ENCODE measurements at places on chromosomes 12 and 14. TPM values are rescaled to one million over a fixed set of nuclear protein-coding genes. Genes with fewer than 3 reads are reported as not detected.

Gene TAS2R46
- 1.3 TPM for total RNA-seq

Gene HOXC6
- 1.4 TPM for total RNA-seq

Gene PTPRO
- total RNA-seq, result 10.6 TPM

- no peaks in the 10 kb centered on the region for H3K36me3 ChIP-seq
- no peak overlapping the region for H3K4me3 ChIP-seq
- DNase-seq, result no peak
- peaks cover 8% of the 10 kb centered on the region for H3K4me1 ChIP-seq
These were observed 116.7 kb upstream of the FOXN3 start for GRCh38 chr14:89533766-89534165.

DNA sequence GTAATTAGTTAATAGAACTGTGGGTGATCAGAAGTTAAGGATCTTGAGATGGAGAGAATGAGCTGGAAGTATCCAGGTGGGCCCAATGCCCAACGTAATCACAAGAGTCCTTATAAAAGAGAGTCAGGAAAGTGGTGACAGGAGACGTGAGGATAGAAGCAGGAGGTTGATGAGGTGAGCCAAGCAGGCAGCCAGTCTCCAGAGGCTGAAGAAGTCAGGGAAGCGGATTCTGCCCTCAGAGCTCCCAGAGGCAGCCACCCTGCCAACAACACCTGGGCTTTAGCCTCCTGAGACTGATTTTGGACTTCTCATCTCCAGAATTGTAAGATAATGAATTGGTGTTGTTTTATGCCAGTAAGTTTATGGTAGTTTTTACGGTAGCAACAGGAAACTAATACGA is 10.1 kb upstream of the SAV1 start:
- H3K4me3 ChIP-seq, result no peak overlapping the region
- H3K4me1 ChIP-seq, result no peaks in the 10 kb centered on the region
- no peaks in the 10 kb centered on the region for H3K36me3 ChIP-seq
- H3K27me3 ChIP-seq, result no peaks in the 10 kb centered on the region
- DNase-seq, result no peak

- H3K27ac ChIP-seq, result no peak overlapping the region
- no peaks in the 10 kb centered on the region for H3K36me3 ChIP-seq
- no peak for DNase-seq
- H3K27me3 ChIP-seq, result no peaks in the 10 kb centered on the region
- no peak overlapping the region for H3K4me3 ChIP-seq
- H3K4me1 ChIP-seq, result peaks cover 5% of the 10 kb centered on the region
These were observed 8.7 kb upstream of the GPR19 start for GRCh38 chr12:12704593-12705230.

GRCh38 chr12:5210179-5210922 is 166.7 kb downstream of the KCNA5 start:
- no peak for DNase-seq
- no peak overlapping the region for H3K27ac ChIP-seq
- no peaks in the 10 kb centered on the region for H3K27me3 ChIP-seq
- no peak overlapping the region for H3K4me3 ChIP-seq
- no peaks in the 10 kb centered on the region for H3K4me1 ChIP-seq
- no peaks in the 10 kb centered on the region for H3K36me3 ChIP-seq

DNA sequence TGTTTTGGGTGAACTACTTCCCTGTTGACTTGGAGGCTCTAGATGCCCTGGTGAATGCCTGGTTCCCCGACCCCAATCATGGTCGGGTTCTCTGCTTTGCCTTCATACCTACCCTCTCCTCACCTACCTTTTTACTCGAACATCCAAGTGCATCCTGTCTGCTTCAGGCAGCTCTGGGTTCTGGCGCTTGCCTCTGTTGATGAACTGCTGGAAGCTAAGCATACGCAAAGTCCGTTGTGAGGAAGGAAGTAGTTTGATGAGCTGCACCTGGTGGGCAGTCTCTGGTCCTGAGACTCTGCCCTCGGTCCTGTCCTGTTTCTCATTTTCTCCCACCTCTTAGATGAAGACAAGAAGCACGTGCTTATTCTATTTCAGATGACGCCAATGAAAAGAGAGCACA is 13.6 kb downstream of the KCNH3 start:
- H3K4me3 ChIP-seq, result no peak overlapping the region
- no peak overlapping the region for H3K27ac ChIP-seq
- H3K27me3 ChIP-seq, result peaks cover 20% of the 10 kb centered on the region
- peaks cover 3% of the 10 kb centered on the region for H3K36me3 ChIP-seq
- H3K4me1 ChIP-seq, result peaks cover 14% of the 10 kb centered on the region

DNA sequence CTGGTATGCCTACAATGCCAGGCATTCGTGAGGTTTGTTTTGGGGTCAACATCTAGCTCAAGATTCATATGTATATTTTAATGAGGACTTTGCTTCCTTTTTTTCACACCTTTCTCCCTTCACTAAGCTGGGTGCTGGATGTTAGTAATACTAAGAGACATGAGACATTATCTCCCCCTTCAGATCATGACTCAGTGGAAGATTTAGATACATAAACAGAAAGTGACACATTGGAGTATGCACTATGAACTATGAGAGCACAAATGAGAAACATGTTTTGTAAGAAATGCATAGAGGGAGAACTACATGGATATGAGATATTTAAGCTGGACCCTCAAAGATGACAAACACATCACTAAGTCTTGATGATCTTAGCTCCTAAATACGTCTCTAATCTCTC is 286.3 kb downstream of the RPAP3 start:
- no peak overlapping the region for H3K27ac ChIP-seq
- H3K27me3 ChIP-seq, result no peaks in the 10 kb centered on the region
- no peaks in the 10 kb centered on the region for H3K36me3 ChIP-seq
- DNase-seq, result no peak

DNA sequence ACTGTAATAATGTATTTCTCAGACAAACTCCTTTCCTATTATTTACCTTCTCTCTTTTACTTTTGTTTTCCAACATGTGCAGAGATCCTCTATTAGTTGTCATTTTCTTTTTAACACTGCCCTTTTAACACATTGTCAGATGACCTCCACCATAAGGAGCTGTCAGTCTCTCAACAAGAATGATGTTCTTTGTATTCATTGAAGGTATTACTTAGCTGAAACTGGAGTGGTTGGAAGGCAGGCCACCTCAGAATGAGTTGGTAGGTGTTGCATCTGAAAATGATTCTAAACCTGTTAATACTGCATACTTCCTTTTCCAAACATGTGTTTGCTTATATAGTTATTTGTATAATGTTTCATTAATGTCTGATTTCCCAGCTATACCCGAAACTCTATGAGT is 16.9 kb downstream of the TMEM117 start:
- no peak for DNase-seq
- H3K27me3 ChIP-seq, result no peaks in the 10 kb centered on the region
- no peaks in the 10 kb centered on the region for H3K36me3 ChIP-seq
- H3K4me1 ChIP-seq, result no peaks in the 10 kb centered on the region

GRCh38 chr12:19642345-19642744 is 203.1 kb downstream of the AEBP2 start:
- no peak overlapping the region for H3K4me3 ChIP-seq
- peaks cover 6% of the 10 kb centered on the region for H3K4me1 ChIP-seq
- H3K36me3 ChIP-seq, result no peaks in the 10 kb centered on the region
- DNase-seq, result no peak
- H3K27ac ChIP-seq, result no peak overlapping the region
- no peaks in the 10 kb centered on the region for H3K27me3 ChIP-seq

- no peak overlapping the region for H3K27ac ChIP-seq
- no peaks in the 10 kb centered on the region for H3K27me3 ChIP-seq
- H3K36me3 ChIP-seq, result no peaks in the 10 kb centered on the region
- DNase-seq, result no peak
- H3K4me3 ChIP-seq, result no peak overlapping the region
- H3K4me1 ChIP-seq, result no peaks in the 10 kb centered on the region
These were observed 66.5 kb downstream of the ATP23 start for GRCh38 chr12:58007875-58008274.

DNA sequence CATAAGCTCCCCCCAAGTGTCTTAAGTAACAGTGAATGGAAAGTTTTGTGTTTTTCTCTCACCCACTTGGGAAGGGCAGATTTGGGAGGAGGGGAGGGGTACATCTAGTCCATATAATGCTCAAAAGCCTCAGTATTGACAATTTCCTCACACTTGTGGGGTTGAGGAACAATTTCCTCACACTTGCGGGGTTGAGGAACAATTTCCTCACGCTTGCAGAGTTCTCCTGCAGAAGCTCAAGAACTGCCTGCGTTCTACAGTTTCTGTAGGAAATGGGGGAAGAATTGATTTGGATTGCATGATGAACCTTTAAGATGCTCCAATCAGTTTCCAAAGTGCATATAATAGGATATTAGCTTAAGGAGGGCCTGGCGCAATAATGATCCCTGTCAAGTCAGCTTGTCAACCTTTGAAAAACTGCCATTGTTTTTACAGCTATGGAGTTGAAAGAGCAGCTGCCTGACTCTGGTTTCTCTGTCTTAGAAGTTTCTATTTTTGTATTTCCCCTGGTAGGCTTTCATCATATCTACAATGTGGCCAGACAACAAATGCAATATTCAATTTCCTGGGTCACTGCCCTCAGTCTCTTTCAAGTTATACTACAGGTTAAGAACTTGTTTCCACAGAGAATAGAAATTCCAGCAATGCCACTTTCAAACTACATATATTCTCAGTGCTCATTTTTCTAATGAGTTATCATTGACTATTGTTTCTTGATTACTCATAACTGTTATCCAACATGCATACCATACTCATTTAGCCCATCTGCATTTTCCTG is 66.5 kb downstream of the PLEKHG7 start:
- H3K27ac ChIP-seq, result no peak overlapping the region
- H3K27me3 ChIP-seq, result no peaks in the 10 kb centered on the region
- peaks cover 23% of the 10 kb centered on the region for H3K4me1 ChIP-seq
- no peak for DNase-seq
- H3K36me3 ChIP-seq, result no peaks in the 10 kb centered on the region
- H3K4me3 ChIP-seq, result no peak overlapping the region

- DNase-seq, result peak; percentile 53
- H3K36me3 ChIP-seq, result no peaks in the 10 kb centered on the region
- no peaks in the 10 kb centered on the region for H3K4me1 ChIP-seq
- H3K27ac ChIP-seq, result no peak overlapping the region
These were observed 327.3 kb downstream of the ADGRD1 start for GRCh38 chr12:131281016-131281415.

GRCh38 chr12:63325757-63326156 is 174.8 kb upstream of the AVPR1A start:
- no peaks in the 10 kb centered on the region for H3K36me3 ChIP-seq
- H3K4me3 ChIP-seq, result no peak overlapping the region
- no peak for DNase-seq
- no peak overlapping the region for H3K27ac ChIP-seq
- no peaks in the 10 kb centered on the region for H3K27me3 ChIP-seq

- no peak overlapping the region for H3K4me3 ChIP-seq
- H3K27ac ChIP-seq, result no peak overlapping the region
- DNase-seq, result no peak
- no peaks in the 10 kb centered on the region for H3K36me3 ChIP-seq
These were observed 307.1 kb downstream of the RPL10L start for GRCh38 chr14:46344327-46344937.

DNA sequence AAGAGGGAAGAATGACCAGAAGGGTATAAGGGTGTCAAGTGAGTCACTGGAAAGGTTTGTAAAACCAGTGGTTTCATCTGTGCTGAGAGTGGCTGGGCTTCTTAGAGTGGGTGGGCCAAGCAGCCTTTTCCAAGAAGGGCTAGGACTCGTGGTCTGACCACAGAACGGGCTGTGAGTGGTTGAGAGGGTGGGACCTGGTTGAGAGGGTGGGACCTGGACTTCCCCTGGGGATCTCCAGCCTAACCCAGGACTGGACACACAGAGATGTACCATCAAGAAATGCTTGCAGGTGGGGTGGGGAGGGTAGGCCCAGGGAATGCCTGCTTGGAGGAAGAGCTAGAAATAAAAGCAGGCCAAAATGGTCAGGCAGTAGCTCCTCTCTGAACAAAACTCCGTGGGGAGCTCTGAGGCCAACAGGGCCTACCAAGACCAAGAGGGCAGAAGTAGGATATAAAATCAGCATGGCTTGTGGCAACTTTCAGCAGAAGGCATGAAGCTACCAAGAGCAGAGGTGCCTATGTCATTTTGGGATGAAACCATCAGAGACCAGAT is 140.5 kb downstream of the FOXN3 start:
- H3K27me3 ChIP-seq, result no peaks in the 10 kb centered on the region
- no peak overlapping the region for H3K27ac ChIP-seq
- H3K4me3 ChIP-seq, result no peak overlapping the region

DNA sequence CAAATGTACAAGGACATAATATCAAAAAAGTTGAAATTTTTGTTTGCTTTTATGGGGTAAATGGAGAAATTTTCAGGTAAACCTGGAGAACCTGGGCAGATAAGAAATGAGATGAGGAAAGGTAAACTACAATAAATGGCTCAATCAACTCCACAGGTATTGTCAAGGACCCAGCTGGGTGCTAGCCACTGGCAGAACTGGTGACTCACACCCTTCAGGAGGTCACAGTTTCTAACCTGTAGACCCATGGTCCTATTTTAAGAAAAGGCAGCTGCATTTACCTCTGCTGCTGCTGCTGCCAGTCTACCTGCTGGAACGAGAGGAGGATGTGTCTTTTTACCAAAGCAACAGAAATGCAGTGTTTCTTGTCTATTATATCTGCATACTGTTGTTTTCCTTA is 226.6 kb downstream of the ALG10B start:
- no peak overlapping the region for H3K27ac ChIP-seq
- peak; percentile 67 for DNase-seq
- no peak overlapping the region for H3K4me3 ChIP-seq
- no peaks in the 10 kb centered on the region for H3K27me3 ChIP-seq
- H3K36me3 ChIP-seq, result no peaks in the 10 kb centered on the region
- H3K4me1 ChIP-seq, result no peaks in the 10 kb centered on the region

GRCh38 chr12:57615637-57616036 is 4.4 kb downstream of the ARHGEF25 start:
- DNase-seq, result no peak
- peaks cover 9% of the 10 kb centered on the region for H3K4me1 ChIP-seq
- no peak overlapping the region for H3K4me3 ChIP-seq
- H3K27ac ChIP-seq, result no peak overlapping the region
- H3K27me3 ChIP-seq, result peaks cover 43% of the 10 kb centered on the region
- no peaks in the 10 kb centered on the region for H3K36me3 ChIP-seq

DNA sequence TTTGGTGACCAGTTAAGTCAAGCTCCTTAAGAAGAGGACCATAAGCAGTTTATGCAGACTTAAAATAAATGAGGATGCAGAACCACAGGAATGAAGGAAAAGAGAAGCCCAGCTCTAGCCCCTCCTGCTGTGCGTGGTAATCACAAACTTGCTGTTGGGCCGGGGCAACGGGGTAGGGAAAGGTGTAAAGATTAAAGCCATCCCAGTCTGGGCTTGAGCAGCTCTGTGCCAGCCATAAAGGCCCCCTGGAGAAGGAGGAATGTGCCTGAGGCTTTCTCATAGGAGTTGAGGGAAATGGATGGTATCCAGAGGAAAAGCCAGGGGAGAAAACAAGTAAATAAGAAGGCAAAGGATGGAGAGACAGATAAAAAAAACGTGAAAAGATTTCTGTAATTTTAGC is 25.1 kb downstream of the TEP1 start:
- H3K27me3 ChIP-seq, result no peaks in the 10 kb centered on the region
- DNase-seq, result no peak
- no peaks in the 10 kb centered on the region for H3K4me1 ChIP-seq
- H3K27ac ChIP-seq, result no peak overlapping the region

GRCh38 chr12:87853448-87854003 is 175.7 kb downstream of the C12orf50 start:
- H3K36me3 ChIP-seq, result no peaks in the 10 kb centered on the region
- no peaks in the 10 kb centered on the region for H3K4me1 ChIP-seq
- no peak overlapping the region for H3K4me3 ChIP-seq
- no peak overlapping the region for H3K27ac ChIP-seq

All from upper lobe of right lung (tissue), 1 donor.